Activated naive CD4-positive, alpha-beta T cell treated with Interleukin-2 at 50 U/mL for 16 hours (primary cell): ENCODE measurements at places on chromosomes 2 and 18.
A peak's percentile ranks its signal among the peaks of the same experiment; 100 is the strongest.

GRCh38 chr18:11946756-11947155, 34.6 kb upstream of the IMPA2 start:
- no peak for DNase-seq

GRCh38 chr2:5123582-5124196, 568.5 kb upstream of the SOX11 start:
- no peak for DNase-seq

- DNase-seq, result no peak
Observed at GRCh38 chr2:199261239-199261638, 196.5 kb downstream of the SATB2 start.

DNA sequence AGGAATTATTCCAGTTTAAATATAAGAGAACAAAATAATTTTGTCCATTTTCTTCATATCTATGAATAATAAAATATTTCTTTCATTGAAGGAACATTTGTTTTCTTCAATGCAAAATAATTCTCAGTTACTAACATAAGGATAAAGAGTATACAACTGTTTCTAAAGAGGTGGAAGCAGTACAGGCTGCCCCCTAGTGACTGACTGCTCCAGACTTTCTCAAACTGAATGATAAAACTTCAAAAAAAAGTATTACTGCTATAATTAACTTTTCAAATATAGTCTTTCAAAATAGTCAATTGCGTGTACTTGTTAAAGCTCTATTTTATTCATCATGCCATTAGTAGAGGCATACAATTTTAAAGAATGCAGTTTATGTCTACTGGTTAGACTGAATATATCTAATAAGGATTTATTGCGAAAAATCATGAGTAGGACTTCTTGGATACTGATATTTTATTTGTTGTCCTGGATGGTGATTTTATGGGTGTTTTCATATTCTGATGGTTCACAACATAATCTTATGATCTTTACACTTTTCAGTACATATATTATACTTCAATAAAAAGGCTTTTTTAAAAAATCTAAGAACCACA, 100.1 kb downstream of the WDPCP start:
- DNase-seq, result no peak

- DNase-seq, result no peak
Observed at GRCh38 chr2:139424101-139424500, 643.9 kb upstream of the NXPH2 start.

DNA sequence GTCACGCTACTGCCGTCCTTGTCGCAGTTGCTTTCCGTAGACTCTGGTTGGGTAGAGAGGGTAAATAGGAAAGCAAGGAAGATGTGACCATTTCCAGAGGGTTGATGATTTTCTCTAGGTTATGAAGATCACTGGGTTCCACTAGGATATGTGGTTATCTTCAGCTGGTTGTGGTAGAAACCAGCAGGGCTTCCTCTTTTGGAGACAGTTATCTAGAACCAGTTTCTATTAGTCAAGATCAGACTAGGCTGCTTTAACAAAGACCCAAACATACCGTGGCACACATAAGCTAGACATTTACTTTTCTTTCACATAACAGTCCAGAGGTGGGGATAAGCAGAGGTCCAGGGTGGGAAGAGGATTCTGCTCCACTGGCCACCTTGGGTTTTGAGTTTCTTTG, 59.6 kb downstream of the FASTKD2 start:
- DNase-seq, result no peak

- DNase-seq, result no peak
Observed at GRCh38 chr2:80351231-80351630, 46.7 kb upstream of the LRRTM1 start.

GRCh38 chr2:232333361-232334135, 45.0 kb upstream of the ALPP start:
- no peak for DNase-seq

DNA sequence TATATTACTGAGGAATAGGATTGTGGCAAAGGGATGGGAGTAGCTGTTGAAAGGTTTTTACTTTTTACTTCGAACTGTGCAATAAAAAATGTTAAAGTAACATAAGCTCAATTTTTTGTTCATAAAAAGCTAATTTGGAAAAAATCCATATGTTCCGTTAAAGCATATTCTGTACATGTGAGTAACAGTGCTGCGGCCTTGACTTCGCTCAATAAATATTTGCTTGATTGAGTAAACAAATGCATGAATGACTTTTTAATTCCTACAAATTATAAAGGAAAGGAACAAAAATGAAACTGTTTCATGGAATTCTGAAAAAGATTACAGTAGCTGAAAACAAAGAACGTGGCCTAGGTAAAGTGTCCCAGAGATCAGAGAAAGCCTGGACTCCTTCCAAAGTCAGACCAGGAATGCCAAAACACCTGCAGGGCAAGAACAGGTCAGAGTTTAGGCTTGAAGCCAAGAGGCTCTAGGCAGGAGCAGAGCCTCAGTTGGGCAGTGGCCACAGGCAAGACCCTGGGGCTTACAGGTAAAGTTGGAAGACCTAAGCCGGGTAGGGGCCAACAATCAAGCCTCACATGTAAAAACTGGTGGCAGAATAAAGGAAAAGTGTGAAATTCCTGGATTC, 44.3 kb upstream of the FIGN start:
- DNase-seq, result no peak

DNA sequence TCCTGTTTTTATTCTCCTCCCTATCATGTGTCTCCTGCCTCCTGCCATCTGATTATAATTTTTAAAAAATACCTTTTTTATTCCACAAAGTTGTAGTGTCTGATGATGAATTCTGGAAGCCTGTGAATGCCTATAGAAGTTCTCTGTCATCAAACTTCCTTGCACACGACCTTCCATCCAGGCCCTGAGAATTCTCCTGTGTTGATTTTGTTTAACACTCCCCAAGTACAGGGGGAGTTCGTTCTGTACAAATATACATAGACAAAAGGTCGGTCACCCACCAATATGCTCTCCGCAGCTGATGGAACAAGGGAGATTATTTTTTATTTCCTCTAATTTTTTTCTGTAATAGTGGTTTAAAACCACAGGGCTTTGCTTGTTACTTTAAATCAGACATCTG, 232.5 kb downstream of the PIEZO2 start:
- DNase-seq, result no peak

GRCh38 chr2:133438026-133438425, 130.2 kb downstream of the NCKAP5 start:
- DNase-seq, result no peak

DNA sequence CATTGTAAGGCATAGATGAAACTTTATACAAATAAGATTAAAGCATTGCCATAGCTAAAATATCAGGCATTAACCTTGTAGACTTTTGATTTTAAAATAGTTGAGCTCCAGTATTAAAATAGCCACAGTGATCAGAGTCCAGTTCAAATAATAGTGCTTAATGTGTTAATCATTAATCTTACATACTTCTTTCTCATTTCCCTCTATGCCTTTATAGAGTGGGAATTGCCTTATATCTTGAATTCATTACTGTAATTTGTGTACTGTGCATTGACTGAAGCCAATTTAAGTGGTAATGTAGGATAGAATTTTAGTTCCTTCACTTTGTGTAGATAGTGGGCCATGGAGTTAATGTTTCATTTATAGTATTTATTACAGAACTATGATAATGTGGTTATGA, 549.2 kb upstream of the VWC2L start:
- no peak for DNase-seq

DNA sequence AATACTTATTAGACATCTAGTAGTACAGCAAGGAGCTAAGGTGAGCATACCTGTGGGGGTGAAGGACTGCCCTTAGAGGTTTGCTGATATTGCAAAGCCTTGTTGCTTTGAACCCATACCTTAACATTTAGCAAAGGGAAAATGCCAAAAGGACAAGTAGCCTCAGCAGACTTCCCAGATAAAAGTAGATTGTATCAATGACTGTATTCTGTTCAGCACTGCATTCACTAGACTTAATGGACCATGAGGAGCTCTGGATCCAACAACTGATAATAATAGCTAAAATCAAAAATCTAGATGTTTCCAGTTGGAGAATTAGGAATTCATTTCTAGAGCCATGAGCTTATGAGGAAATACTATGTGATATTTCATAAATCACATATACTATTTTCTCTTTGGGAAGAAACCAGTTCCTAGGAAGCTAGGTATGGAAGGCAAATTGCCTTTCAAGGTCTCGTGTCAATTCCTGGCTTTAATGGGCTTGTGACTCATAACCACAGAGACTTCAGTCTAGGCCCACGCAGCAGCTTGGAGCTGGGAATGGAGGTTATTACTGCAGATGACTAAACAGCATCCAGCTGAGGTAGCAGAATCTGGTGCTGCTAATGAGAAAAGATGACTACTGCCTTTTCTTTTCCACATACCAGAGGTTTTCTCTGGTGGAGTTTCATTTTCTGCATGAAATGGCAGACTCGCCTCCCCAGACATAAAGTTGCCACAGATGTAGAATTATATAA, 191.2 kb upstream of the NABP1 start:
- no peak for DNase-seq

- DNase-seq, result no peak
Observed at GRCh38 chr2:217387776-217388387, 528.0 kb upstream of the TNP1 start.

- DNase-seq, result no peak
Observed at GRCh38 chr18:21853775-21854552, 113.4 kb downstream of the MIB1 start.

GRCh38 chr2:18749912-18750526, 160.7 kb upstream of the NT5C1B start:
- peak; percentile 3 for DNase-seq

DNA sequence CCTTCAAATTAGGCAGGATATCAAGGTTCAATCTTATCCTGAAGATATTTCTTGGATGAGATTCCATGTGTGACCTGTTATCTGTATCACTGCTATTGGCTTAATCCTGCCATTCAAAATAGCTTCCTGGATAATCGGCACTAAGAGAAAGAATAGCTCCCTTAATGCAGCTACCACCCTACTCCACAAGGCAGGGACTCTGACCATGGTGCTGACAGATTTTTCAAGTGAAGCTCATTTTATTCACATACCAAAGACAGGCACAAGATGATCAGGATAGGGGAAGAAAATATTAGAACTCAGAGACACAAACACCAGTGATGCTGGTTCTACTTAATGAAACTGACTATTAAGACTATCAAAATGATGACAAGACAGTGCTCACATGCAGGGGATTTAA, 74.9 kb downstream of the ORC4 start:
- DNase-seq, result no peak
